Panc1 (cell line): ENCODE measurements at places on chromosomes 2 and 18.

GRCh38 chr2:238247841-238248453, 8.1 kb upstream of the HES6 start:
- no peak for DNase-seq

GRCh38 chr18:11572201-11572600, 37.2 kb upstream of the SLC35G4 start:
- no peak for DNase-seq

- DNase-seq: no peak
Measured at GRCh38 chr2:158894078-158894477, 74.4 kb upstream of the TANC1 start.

GRCh38 chr2:27307287-27307544, 1.0 kb downstream of the UCN start:
- no peak for DNase-seq

GRCh38 chr18:63083020-63083531, 236.5 kb downstream of the BCL2 start:
- DNase-seq: no peak

GRCh38 chr2:127634066-127634617, 11.8 kb upstream of the GPR17 start:
- no peak for DNase-seq

- DNase-seq: no peak
Measured at GRCh38 chr2:169585673-169586072, 1.5 kb downstream of the PPIG start.

GRCh38 chr2:196655761-196656160, 16.2 kb downstream of the CCDC150 start:
- DNase-seq: no peak

DNA sequence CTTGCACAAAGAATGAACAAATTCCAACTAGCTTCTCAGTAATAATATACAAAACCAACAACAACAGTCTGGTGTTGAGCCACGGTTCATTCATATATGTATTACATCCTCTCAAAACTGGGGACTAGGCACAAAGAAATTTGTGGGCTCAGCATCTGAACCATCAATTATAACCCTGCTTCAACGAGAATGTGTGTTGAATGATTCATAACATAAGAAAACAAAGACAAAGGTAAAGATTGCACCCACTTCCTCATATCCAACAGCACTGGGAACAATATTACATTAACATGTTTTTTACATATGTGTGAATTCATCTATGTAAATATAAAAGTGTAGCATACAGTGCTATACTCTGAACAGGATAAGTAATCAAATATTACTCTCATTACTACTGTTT, 144.8 kb downstream of the CDH2 start:
- no peak for DNase-seq

GRCh38 chr2:106972782-106973181, 86.8 kb upstream of the ST6GAL2 start:
- no peak for DNase-seq

GRCh38 chr2:26122630-26123029, 50.3 kb upstream of the GAREM2 start:
- no peak for DNase-seq

DNA sequence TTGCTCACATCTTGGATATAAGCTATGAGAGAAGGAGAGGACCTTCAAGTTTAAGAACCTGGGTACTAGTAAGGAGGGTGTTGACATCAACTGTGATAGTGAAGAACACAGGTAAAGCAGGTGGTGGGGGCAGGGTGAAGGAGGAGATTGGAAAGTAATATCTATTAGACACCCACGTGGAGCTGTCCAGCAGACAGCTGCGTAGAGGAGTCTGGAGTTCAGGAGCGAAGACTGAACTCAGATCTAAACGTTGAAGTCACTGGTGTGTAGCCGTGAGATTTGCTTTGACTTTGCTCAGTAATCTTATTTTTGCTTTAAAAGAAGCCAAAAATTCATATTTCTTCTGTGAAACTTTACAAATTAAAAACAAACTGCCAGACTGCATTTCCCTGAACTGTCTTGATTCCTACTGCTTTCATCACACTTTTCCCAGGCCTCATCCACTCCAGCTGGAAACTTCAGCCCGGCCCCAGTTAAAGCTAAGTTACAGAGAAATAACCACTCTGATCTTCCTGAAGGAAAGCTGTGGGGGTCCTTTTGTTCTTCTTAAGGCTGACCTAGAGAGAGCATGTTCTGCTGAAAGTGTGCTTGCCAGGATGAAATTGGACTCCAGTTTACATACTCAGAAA, 533.3 kb downstream of the CNTNAP5 start:
- no peak for DNase-seq

- DNase-seq: no peak
Measured at GRCh38 chr2:48195169-48195568, 288.9 kb upstream of the FBXO11 start.

DNA sequence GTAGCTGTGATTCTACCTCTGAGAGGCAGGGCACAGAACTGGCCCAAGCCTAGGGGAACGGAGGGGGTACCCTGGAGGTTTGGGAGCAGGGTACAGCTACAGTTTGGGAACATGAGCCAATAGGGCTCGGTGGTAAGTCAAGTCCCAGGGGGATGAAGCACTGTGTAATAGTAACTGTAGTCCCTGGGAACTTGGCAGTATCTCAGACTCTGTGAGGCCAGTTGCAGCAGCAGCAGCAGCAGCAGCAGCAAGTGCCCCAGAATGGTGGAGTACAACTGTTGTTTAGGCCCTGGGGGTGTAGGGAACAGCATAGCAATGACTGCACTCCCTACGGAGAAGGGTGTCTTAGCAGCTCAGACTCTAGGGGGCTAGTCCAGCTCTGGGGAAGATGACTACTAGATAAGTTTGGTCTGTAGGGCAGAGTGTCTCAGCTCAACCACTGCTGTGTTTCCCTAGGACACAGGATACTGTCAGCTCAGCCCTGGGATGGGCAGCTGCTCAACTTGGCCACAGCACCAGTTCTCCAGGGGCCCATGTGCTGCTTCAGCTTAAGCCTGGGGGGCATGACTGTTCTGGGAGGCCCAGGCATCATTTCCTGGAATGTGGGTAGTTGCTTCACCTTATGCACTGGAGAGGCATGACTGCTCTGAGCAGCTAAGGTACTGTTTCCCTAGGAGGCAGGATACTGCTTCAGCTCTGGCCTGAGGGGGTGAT, 20.5 kb downstream of the CARF start:
- DNase-seq: no peak

- no peak for DNase-seq
Measured at GRCh38 chr2:14137643-14138042, 494.9 kb upstream of the LRATD1 start.

DNA sequence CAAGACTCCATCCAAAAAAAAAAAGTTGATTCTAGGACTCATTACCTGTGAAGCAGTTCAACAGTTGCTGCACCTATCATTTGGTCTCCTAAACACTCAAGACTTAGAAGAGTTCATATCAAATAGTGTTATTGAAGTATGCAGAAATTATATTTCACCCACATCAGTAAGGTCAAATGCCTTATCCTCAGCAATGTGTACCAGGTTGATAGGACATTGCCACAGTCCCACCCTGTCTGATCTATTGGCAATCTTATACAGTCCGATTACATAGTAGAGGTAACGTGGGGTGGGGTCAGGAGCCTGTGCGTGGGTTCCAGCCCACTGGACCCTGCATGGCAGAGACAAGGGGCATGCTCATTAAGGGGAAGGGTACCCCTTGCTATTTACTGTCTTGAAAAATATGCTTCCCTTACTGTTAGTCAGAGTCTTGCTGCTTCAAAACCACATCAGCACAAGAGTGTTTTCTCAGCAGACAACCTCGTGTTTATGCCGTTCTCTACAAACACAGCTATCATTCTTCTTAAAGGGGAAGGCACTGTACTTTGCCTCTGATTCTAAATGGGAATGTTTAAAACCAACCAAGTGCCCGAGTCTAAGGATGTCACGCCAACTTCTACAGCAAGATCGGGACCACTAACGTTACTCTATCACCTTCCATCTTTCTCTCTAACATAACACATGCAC, 115.2 kb downstream of the MTCL1 start:
- DNase-seq: no peak

GRCh38 chr2:44136252-44136651, 32.4 kb upstream of the PPM1B start:
- no peak for DNase-seq

DNA sequence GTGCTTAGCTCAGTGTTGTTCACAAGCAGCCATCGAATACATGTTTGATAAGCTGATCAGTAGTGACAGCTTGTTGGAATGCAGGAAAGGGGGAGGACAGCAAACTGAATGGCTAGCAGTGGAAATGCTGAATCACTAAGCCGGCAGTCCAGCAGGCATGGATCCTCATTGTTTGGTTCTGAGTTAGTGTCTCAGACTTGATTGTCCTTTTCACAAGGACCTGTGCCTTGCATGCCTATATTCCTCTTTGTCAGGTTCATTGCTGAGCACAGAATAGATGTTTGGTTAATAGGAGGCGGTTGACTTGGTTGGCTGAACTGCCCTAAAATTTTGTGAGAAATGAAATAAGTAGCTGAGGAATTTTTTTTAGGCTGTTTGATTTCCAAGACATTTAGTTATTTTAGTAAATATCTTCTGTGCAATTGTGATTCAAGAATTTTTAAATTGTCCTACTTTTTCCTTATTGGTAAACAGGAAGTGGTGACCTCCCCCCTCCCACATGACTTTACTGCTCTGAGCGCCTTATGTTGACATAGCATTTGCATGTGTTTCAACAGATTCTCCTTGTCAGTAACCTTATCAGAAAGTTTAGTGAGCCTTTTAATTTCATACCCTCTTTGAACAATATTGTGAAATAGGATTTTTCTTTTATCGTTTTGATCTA, 21.4 kb upstream of the STON1 start:
- no peak for DNase-seq

- DNase-seq: no peak
Measured at GRCh38 chr2:26615860-26616705, 25.1 kb downstream of the CIB4 start.

- no peak for DNase-seq
Measured at GRCh38 chr2:179442206-179442605, 177.6 kb upstream of the SESTD1 start.

GRCh38 chr2:219441451-219442255, 7.0 kb downstream of the SPEG start:
- no peak for DNase-seq

- no peak for DNase-seq
Measured at GRCh38 chr2:173195100-173195499, 119.5 kb downstream of the MAP3K20 start.

DNA sequence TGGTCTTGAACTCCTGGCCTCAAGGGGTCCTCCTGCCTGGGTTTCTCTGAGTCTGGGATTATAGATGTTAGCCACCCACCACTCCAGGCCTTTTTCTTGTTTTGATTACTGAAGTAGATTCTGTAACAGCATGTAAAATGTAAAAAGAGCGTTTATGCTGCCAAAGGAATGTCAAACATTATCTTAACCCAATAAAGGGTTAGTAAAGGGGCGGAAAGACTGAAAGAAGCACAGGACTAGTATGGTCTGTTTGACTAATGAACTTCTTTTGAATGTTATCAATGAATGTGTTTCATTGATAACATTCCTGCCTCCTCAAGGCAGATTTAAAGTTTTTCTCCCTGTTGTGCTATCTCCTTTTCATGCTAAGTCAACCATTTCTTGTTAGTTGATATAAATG, 29.4 kb downstream of the GPD2 start:
- no peak for DNase-seq

DNA sequence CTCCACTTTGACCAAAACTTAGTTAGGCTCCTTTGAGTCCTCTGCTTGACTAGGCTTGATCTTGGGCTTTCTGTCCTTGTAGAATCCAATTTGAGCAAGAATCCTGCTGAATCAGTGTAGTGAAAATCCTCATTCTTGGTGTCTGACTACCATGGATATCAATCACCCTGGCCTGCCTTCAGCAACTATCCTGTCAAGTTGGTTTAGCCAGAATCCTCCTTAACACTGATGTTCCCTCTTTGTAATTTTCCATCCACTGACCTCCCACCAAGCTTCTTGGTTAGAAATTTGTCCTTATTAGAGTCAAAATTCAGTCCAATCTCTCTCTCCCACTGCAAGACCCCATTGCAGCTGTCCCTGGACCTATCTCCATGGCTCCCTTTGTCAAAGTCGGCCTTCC, 494 bp upstream of the RBM45 start:
- DNase-seq: no peak

DNA sequence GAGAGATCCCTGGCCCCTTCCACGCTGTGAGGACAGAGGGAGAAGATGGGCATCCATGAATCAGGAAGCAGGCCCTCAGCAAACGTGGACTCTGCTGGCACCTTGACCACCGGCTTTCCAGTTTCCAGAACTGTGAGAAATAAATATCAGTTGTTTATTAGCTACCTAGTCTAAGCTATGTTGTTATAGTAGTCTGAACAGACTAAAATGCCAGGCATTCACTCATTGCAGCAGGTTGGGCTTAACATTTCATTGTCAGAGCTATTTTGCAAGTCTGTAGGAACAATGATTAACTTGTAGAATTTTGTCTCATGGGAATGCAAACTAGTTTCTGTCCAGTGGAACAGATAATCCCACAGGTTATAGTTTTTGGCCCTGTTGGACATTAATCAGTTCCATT, 24.8 kb upstream of the TBC1D8 start:
- DNase-seq: no peak

- no peak for DNase-seq
Measured at GRCh38 chr18:52401236-52401635, 61.2 kb downstream of the DCC start.

DNA sequence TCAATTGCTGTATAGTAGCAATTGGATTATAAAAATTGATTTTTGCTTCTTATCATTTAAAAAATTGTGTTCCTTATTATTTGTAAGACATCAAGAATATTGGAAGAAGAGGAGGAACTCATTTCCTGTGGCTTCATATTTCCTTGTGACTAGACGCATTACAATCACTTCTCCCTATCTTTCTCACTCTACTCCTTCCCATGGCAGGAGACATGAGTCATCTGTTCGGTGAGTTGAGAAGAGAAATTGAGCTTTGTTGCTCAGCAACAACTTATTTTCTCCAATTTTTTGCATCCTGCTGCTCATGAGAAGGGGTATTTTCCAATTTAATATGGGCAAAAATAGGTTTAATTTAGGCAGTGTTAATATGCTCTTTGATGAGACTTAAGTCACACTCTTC, 1783.9 kb downstream of the SUCLG1 start:
- no peak for DNase-seq

DNA sequence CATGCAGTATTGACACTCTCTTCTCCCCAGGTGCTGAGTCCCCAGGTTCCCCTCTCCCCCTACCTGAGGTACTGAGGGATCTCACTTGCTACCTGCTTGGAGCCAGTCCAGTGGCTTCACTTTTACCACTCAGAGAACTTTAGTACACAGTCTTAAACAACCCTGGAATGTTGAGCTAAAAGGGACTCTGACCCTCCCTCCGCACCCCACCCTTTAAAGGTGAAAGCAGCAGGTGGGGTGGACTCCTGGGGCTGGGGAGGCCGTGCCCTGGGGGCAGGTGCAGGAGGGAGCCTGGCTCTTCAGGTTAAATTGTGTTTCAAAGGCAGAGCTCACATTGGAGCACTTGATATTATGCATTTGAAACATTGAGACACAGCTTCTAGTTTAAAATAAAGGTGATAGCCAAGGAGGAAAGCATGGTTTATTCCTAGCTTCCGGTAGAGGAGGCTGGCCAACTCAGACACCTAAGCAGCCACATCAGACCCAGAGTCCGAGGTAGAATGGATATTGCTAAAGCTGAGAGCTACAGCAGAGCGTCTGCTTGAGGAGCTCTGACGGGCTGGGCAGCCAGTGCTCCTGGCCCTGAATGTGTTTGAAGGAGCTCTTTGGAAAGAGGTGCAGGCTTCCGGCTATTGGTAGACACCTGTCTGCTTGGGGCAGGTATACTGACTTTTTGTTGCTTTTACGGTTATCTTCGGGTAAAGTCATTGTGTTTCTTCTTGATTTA, 196.4 kb downstream of the AGAP1 start:
- DNase-seq: no peak
